ENCODE measurements at places on chromosomes 5 and 9.

DNA sequence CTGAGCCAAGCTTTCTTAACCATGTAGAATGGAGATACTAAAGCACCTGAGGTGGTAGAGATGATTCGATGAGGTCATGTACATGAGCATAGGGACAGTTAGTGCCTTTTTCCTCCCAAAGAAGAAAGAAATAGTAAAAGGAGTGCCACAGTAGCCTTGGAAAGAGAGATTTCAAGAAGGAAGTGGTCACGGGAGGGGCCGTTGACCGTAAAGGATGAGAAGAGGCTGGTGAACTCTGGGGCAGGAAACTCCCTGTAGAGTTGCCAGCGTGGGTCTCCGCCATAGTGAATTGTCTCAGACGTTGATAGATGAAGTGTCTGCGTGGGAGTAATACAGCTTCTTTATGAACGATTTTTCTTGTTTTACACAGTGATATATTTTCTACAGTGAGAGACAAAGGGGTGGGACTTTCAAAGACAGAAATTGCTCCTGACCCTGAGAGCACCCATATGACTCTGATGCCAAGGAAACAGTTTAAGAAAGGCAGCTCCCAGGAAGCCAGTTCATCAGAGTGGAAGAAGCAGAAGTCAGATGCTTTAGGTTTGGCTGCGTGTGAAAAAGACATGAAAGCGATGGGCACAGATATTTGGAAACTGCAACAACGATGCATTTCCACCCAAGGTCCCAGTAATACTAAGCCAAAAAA lies 41.3 kb downstream of the UGCG start:
- DNase-seq: no peak

DNA sequence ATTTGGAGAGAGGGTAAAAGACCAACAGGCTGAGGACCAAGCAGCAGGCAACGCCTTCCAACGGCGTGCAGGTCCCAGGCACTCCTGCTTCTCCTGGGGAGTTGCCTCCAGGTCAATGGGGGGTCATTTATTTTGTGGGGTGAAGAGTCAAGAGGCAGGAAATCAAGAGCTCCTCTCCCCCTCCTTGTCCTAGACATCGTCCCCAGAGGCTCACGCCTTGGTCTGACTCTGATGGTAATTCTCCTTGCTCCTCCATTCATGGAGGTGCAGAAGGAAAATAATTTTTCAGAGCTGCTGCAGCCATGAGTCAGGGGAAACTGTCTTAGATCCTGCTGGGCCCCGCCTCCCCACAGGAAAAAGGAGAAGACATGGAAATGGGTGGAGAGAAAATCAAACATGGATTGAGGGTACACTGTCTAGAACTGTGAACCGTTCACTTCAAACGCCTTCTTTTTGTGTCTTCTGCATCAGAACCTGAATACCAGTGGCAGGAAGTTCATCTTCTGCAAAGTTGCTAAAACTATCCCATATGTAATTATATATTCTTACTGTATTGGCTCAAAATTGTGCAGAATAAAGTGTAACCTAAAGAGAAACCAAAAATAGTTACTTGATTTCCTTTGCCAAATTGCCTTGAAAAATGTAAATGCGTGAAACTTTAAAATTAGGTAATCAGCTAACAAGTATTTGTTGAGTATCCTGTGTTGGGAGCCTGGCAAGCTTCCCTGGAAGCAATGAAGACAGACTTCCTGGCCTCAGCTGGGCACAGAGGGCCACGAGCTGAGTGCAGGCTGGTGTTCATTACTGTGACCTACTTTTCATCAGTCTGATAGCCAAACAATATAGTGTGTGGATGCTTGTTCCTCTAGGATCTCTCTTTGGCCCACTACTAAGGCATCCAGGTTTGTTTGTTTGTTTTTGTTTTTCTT lies 142.0 kb downstream of the CMYA5 start:
- DNase-seq: no peak

DNA sequence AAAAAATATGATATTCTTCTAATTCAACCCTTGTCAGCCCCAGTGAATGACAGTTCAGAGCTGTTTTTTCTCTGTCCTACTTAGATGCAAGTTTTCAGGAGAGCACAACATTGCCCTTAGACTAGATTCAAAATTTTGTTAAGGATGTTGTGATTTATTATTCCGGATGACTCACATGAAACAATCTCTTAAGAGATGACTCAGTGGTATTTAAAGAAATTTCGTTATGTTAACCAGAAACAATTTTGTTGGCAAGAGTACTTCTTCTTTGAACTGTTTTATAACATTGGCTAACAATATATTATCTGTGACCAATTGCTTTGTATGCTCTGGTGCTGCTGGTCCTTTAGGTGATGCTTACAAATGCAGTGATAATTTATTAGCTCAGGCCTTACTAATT lies 132.0 kb downstream of the IZUMO3 start:
- no peak for DNase-seq

DNA sequence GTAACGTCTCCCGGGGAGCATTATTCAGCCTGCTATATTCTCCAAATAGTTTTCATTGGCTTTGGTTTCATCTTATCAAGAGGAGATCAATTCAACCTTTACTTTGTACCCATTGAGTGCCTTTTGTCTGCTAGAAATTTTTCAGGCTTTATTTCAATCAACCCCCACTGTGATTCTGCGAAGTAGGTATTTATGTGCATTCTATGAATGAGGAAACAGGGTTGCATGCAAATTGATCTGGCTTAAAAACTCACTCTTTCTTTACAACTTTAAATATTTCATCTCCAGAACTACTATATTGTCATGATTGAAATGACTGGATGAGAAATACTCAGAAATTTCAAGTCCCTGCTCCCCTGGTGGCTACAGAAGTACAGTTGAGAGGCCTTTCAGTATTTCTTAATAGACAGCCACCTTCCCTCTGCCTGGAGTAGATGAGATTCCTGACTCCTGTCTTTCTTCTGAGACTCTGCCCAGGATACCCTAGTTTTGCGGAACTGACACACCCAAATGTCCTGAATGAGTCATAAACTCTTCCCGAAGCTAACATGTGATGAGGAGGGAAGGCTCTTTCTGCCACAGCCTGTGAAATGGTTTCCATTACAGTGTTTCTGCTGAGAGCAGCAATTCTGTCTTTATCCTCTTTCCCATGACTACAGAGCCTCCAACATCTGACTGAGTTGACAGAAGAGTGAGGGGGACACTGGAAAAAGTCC lies 52.6 kb upstream of the TNC start:
- no peak for DNase-seq

- no peak for DNase-seq
Measured at GRCh38 chr5:7955476-7955875, 86.5 kb downstream of the MTRR start.

DNA sequence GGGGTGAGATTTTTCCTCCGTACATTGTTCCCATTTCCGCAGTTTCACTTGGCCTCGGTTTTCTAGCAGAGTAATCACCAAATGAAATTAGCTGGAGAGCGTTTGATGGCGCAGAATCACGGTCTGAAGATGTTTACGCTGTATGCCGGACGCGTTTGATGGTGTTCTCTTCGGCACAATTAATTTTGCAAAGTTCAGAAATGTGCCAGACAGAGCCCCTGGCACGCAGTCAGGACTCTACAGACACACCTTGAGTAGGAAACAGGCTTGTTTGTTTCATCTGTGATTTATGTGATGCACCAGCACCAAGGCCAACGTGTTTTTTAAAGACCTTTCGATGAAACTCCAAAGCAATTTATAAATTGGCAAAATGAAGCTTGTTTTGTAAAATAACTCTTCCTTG lies 863 bp upstream of the LIFR start:
- DNase-seq: no peak

GRCh38 chr9:113532809-113533190 lies 69.3 kb downstream of the RGS3 start:
- DNase-seq: no peak

GRCh38 chr5:65141493-65141892 lies 340.2 kb downstream of the ADAMTS6 start:
- no peak for DNase-seq

DNA sequence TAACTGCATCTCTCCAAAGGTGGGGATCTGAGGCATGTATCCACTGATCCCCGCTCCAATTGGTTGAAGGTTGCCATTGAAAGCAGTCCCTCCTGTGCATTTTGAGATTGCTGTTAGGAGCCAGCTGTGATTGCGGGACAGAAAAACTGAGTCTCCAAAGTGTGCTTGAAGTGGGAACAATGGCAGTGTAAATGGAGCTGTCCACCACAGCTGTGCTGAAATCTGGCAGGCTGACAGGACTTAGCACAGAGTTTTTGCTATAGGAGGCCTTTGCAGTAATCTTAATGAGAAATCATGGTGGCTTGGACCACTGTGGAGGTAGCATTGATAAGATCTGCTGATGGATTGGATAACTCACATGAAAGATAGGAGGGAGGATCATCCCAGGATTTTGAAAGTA lies 3.3 kb downstream of the RNF20 start:
- no peak for DNase-seq

DNA sequence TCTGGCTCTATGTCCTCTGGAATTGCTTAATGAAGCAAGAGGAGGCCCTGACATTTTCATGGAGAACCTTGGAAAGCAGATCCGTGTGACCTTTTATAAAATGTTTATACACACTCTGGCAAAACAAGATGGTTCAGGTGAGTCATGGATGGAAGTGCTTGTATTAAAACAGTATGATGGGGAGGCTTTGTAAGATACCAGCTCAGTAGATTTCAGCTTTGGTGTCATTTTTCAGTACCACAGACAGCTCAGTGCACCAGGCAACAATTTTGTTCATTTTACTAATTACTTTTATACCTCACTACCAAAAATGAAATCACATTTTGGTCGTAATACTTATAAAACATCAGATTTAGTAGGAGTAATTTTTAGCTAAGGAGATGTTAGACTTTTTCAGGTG lies 5.2 kb downstream of the KCNN2 start:
- DNase-seq: no peak

DNA sequence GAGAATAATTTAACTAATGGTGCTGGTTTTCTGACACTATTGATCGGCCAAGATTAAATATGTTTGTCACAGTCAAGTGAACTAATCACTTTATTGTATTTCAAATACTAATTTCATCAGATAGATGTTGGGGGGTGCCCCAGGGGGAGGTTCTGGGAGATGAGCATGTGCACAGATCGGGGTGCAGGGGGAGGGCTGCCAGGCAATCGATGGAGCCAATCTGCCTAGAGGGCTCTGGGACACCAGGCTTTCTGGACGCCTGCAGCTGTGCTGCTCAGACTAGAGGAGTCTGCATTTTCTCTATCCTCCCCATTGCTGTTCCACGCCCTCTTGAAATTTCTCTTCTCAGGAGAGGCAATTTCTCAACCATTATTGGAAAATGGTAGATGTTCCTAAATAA lies 100.0 kb upstream of the ALDH1B1 start:
- no peak for DNase-seq

DNA sequence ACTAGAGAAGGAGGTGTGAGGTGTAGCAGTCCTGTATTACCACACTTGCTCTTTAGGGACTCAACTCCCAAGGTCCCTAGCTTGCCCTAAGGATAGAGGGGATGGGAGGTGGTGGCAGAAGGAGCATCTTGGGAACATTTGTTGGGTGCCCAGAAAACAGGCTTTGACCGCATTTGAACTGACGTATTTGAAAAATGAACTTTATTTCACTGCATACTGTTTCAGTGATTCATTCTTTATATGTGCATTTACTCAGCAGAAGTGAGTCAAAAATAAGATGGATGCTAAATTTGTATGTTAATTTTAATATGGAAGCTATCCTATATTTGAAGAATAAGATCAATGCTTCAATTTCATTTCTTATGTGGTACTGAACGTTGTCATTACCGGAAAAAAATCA lies 18.7 kb downstream of the DMRT3 start:
- DNase-seq: no peak

DNA sequence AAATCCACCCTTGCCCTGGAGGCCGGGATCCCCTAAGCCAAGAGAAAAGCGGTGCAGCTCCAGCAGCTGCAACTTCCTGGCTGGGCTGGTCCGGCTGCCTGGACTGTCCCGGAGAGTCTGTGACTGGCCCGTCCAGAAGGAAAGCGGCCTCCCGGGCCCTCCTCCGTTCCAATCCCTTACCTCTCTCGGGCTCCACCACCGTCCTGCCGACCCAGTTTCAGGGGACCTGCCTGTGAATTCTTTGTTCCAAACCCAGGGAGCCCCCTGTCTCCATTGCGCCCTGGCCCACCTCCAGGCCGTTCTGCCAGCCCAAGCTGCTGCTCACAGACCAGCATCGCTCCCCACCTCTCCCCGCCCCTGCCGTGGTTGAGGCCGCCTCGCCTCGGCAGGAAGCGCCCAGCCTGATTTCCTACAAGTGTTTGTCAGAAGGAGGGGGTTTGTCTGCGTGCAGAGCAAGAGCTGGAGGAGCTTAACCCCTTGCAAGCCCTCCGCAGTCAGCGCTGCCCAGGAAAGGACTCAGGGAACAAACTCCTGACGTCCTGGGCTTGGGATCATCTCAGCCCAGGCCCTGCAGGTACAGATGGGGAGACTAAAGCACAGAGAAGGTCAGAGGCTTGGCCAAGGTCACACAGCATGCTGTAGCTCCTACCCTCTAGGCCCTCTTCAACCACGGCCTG lies at the start of gene AKNA:
Gene AKNA (minus strand): TSS at position 303 of the 677 bp plus-strand sequence. CDS start 6,649 bp downstream, outside the sequence.
- DNase-seq: peak; percentile 66

DNA sequence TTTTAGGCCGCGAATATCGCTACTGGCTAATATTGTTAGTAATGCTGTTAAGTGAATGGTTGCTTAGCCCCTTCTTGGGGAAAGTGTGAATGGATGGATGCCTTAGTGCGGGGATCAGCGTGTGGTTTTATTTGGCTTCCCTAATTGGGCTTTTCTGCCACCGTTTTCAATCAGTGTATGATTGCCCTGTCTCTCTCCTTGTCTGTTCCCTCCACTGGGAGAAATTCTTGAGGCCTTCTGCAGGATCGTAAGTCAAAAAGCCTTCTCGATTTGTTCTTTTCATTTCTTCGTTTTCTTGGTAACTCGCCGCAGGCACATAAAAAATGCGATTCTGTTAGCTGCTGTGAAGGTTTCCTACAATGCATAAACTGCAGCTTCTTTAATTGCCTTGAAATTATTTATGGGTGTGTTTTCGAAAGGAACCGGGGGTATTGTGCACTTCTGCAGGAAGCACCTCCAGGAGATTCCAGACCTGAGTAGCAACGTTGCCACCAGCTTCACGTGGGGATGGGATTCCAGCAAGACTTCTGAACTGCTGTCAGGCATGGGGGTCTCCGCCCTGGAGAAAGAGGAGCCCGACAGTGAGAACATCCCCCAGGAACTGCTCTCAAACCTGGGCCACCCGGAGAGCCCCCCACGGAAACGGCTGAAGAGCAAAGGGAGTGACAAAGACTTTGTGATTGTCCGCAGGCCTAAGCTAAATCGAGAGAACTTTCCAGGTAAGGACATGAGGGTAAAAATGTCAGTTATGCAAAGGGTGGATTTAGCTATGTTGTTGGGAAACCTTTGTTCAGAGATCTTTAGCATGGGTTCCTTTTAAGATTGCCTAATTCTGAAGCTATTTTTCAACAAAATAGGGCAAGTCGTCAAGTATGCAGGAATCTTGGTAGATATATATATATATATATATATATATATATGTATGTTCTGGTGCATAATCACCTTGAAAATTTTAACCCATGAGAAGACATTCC lies 700 bp downstream of the SKP2 start:
- no peak for DNase-seq

GRCh38 chr9:113989017-113989713 lies 88.9 kb downstream of the AMBP start:
- DNase-seq: no peak

- peak; percentile 12 for DNase-seq
Measured at GRCh38 chr9:95167998-95168397, 149.5 kb downstream of the FANCC start.
